Left renal cortex interstitium (tissue), 4 donors: ENCODE measurements at places on chromosomes 5 and 9. TPM values are rescaled to one million over a fixed set of nuclear protein-coding genes. Genes with fewer than 3 reads are reported as not detected.

DNA sequence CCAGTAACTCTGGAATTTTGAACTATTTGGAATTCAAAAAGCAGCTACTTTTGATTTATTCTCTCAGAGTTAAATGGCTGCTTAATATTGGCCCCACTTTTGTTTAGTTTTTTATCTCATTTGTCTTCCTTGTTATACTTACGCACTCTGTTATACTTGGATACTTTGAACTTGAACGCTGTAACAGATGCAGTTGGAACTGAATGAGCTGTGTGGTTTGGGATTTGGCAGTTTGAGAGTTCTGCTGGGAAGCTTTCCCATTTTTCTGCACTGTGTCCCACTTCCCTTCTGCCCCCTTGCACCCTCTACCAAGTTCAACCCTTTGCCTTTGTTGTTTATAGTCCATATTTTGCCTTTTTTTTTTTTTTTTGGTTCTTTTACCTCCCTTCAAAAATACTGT lies 3.8 kb downstream of the RHOBTB3 start:
- DNase-seq: no peak

DNA sequence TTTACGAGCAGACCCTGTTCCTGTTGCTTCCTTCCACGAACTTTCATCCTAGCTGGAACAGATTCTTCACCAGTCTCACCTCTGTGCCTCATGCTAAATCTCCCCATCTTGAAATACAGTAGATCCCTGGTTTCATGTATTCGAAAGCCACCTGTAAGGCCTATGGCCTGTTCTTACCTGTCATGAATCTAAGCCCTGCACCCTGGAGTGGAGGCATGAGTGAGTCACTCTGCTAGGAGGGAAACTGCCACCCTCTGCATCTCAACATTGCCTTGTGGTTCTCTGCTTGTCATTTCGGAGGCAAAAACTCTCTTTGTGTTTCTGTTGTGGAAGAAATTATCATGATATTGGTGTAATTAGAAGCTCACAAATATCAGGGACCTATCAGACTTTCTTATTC lies 320.0 kb downstream of the ENC1 start:
- DNase-seq: no peak

DNA sequence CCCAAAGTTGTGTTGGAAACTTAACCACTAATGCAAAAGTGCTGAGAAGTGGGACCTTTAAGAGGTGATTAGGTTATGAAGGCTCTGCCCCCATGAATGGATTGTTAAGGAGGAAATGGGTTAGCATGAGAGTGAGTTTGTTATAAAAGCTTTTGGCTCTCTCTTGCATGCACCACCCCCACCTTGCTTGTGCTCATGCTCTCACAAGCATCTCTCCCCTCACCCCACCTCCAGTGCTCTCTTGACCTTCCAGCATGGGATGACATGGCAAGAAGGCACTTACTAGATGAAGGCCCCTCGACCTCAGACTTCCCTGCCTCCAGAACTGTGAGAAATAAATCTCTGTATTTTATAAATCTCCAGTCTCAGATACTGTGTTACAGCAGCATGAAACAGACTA lies 52.8 kb downstream of the RICTOR start:
- DNase-seq: no peak

- DNase-seq: no peak
Measured at GRCh38 chr5:181028032-181028819, 11.8 kb upstream of the BTNL9 start.

DNA sequence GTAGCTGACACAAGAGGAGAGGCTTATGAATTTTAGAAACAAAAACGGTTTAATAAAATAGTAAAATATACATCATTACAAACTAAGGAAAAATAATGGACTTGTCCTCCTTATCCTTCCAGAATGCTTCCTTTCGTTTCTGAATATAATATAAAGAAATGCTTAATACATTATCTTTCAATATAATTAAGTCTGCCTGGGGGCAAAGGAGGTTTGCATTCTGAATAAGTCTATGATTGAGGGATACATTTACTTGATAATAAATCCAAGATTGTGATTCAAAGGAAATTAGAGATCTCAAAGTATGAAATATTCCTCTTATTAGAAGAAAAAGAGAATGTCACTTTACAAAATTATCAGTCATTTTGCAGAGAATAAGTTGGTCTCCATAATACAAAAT lies 386.5 kb downstream of the SPATA31D1 start:
- no peak for DNase-seq

- DNase-seq: no peak
Measured at GRCh38 chr5:138946241-138946623, 71.1 kb upstream of the LRRTM2 start.

GRCh38 chr5:6447384-6448140 lies 1.1 kb upstream of the UBE2QL1 start:
- no peak for DNase-seq

DNA sequence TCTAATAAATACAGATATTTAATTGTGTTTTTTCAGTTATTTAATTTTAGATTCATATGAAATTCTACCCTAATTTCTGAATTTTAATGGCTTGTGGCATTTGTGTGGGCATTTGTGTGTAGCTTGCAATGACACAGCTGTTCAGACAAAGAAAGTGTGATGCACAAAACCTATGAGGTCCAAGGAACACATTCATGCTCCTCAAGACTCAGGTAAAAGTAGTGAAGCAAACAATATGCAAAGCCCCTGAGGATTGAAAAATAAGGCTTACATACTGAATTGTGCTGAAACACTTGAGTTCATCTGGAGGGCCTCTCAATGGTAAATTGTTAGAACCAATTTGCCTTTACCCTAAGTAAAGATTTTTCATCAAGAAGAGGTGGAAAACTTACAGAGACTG lies 28.1 kb downstream of the IL7R start:
- no peak for DNase-seq

DNA sequence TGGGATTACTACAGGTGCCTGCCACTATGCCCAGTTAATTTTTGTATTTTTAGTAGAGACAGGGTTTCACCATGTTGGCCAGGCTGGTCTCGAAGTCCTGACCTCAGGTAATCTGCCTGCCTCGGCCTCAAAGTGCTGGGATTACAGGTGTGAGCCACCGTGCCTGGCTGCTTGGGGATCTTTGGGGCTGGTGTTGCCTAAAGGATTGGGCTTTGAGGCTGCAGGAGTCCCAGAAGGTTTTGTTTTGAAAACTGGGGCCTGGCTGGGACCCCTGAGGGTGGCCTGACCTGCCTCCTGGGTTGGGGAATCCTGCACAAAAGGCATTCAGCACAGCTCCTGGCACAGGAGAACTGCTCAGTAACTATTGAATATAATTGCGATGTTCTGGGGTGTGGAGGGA lies 25.1 kb upstream of the SHB start:
- DNase-seq: no peak

DNA sequence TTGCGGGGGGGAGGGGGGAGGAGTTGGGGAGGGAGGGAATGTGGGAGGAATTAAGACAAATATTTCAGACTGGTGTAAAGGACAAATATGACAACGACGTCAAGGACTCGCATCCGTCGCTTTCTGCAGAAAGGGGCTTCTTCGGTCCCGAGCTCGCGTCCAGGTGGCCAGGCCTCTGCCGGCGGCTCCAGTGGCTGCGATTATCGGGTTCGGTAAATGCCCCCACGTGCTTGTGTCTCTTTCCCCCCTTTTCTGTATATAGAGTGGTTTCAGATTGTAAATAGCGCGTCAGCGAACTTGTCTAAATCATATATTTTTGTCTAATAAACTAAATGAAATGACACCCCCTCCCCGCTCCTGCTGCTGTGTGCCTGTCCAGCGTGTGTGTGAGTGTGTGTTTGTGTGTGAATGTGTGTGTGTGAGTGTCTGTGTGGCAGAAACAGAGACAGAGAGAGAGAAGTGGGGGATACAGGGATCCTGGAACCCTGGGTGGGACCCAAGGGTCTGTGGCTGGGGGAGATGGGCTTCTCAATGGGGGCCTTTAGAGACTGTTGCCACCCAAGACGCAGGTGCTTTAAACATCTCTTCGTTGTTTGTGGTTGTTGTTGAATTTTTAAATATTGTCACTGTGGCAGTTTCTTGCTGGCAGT lies 5.6 kb downstream of the IRX1 start:
- DNase-seq: no peak

GRCh38 chr5:62606878-62607277 lies 28.3 kb downstream of the LRRC70 start:
- DNase-seq: no peak

Gene MINAR2
- 0.13 TPM for polyA plus RNA-seq

Gene FOXD1
- polyA plus RNA-seq: 23.6 TPM

DNA sequence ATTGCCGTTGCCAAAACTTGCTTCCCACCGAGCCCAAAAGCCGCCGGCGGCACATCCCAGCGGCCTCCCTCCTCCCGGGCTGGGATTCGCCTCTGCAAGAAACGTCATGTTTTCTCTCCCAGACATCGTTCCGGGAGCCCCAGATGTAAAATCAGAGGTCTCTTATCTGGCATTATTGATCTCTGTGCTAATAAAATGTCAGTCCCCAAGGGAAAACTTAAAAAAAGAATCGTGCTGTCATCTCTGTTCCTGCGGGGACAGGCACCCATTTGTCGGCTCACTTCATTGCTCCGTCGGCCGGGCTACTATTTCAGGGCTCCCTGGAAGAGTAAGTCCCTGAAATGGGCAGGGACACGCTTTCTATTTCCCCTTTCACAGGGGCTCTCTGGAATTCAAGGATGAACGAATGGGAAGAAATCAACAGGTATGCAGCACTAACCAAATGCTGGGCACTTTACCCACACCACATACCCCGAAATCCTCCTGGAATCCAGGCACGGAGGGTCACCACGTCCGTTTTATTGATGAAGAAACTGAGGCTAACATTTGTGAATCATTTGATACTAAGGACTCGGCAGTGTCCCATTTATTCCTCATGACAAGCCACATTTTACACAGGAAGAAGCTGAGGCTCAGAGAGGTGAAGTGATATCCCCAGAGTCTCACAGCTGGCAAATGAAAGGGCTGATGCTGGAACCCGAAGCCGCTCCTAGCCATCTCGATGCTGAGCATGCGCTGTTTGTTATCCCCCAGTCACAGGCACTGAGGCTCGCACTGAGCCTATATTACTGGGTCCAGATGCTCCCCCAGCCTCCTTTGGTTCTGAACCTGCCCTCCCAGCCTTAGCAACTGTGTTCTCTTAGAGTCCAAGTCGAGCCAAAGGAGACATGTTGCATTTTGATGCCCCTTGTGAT lies 35.7 kb upstream of the MSX2 start:
- DNase-seq: no peak

GRCh38 chr5:169796731-169797130 lies 159.7 kb downstream of the DOCK2 start:
- DNase-seq: no peak

GRCh38 chr5:159735749-159736660 lies 180.3 kb upstream of the ADRA1B start:
- DNase-seq: no peak

Gene PCDHB10
- polyA plus RNA-seq: 5.5 TPM

DNA sequence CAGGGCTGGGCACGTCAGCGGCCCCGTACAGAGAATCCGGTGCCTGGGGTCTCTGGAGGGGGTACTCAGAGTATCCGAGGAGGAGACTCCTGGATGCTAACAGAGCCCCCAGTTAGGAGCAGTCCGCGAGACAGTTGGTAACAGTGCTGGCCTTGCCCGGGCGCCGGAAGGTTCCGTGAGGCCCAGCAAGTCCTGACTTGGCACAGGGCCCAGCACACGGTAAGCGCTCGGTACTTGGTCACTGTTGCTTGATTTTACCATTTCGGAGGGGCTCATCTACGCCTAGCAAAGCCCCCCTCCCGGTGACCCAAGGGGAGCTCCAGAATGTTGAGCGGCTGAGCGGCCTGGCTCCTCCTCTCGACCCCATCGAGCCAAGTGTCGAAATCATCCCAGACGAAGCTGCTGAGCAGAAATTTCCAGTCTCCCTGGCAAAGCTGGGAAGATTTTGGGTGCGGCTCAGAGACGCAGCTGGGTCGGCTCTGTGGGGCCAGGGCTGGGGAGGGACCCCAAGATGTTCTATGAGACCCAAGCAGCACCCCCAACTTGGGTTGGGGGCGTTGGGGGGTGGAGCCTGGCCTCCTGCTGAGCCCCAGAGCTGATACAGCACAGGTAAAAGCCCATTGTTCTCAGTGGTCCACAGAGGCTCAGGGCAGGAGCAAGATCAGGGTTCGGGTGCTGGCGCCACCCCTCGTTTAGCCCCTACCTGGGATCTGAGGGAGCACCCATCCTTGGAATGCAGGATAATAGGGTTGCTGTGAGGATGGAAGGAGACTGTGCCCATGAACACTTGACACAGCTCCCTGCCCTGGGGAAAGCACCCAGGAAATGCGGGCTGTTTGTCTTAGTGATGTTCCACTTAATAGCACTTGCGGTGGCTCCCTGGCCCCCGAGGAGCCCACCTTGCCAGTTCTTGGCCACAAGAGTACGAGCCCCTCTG lies 137.2 kb downstream of the C9orf50 start:
- DNase-seq: no peak

Gene B4GALT1
- 82.9 TPM for polyA plus RNA-seq

Gene SPACA9
- polyA plus RNA-seq: 10.1 TPM
